ELR (cell line): ENCODE measurements at places on chromosomes 11 and 22.

DNA sequence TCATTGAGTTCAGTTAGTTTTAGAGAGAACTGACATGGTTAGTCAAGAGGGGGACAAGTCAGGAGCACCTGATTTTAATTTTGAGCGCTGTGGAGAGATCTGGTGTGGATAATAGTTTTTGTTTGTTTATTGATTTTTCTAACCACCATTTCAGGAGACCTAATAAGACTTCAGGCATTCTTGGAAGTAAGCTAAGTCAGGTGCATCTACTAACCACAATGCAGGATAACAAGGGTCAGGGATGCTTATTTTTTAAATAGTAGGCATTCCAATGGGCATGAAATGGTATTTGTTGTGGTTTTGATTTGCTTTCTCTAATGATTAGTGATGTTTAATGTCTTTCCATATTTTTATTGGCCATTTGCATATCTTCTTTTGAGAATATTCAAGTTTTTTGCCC lies 212.1 kb downstream of the NAV2 start:
- DNase-seq = no peak

GRCh38 chr11:93510196-93510873 lies 32.9 kb downstream of the SMCO4 start:
- no peak for DNase-seq

GRCh38 chr11:39367534-39367933 lies 2091.9 kb downstream of the LRRC4C start:
- no peak for DNase-seq

DNA sequence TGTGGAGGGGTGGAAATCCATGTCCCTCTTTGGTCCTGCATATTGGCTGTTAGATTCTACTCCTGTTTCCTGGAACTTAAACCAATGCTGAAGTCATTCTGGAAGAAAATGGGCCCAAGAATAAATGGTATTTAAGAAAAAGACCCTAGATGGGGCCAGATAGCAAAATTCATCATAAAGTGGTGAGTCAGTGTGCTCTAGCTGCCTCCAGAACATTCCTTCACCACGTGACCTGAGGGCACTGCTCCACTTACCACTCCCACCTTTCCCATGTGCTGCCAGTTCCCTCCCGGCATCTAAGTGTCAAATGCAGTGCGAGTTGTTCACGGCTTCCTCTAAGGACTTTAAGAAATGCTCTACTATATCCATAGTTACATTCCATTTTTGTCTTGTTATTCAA lies 30.9 kb upstream of the NAP1L4 start:
- peak; percentile 69 for DNase-seq

- DNase-seq = no peak
Observed at GRCh38 chr11:69941546-69942332, 122.5 kb upstream of the FGF3 start.

- no peak for DNase-seq
Observed at GRCh38 chr11:1854132-1854948, 1.5 kb downstream of the LSP1 start.

- no peak for DNase-seq
Observed at GRCh38 chr11:116823031-116823843, at the start of gene APOA4. Gene APOA4 (minus strand): TSS chr11:116823304. CDS start chr11:116823191, 113 bp downstream.

- DNase-seq = no peak
Observed at GRCh38 chr11:48004456-48004855, 24.1 kb downstream of the PTPRJ start.

GRCh38 chr22:19810381-19811201 lies 44.1 kb downstream of the GNB1L start:
- DNase-seq = peak; percentile 45

- DNase-seq = no peak
Observed at GRCh38 chr11:76169473-76169896, 36.8 kb downstream of the WNT11 start.

GRCh38 chr22:46761539-46762237 lies 762 bp upstream of the TBC1D22A start:
- no peak for DNase-seq

- DNase-seq = no peak
Observed at GRCh38 chr11:76251576-76251975, 45.3 kb upstream of the WNT11 start.

DNA sequence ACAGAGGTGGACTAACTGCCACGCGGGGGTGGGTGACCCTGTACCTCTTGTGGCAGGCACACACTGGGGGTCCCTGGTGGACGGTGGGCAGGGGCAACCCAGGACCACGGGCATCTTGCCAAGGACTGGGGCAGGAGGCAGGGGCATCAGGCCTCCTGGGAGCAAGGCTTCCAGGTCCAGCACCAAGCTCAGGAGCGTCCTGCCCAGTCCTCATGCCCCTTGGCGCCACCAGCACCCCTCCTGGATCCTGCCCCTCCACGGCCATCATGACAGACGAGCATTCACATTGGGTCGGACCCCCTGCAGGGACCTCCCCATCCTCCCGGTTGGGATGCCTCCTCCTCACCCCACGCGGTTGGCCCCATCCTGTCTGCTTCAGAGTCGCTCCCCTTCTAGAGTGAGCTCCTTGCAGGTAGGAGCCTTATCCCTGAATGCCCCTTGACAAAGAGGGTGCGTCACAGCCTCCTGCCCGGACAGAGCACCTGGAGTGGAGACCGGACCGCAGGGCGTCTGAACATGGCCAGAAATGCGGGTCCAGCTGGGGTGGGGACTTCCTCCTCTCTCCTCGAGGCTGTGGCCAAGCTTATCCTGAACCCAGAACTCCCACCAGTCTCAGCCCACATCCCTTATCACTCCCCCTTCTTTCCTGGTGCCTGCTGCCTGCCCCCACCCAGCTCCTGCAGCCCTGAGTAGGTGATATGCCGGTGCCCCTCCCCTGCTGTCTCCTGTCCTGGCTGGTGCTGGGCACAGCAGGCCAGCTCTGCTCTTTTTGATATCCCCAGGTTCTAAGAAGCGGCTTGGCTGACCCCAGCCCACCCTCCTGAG lies 40.3 kb downstream of the IGF2 start:
- no peak for DNase-seq

- DNase-seq = no peak
Observed at GRCh38 chr11:134164490-134165370, 59.0 kb downstream of the NCAPD3 start.

GRCh38 chr22:29065468-29066190 lies 4.0 kb upstream of the C22orf31 start:
- DNase-seq = no peak

- DNase-seq = peak; percentile 26
Observed at GRCh38 chr11:120244476-120245365, 4.8 kb downstream of the POU2F3 start.

DNA sequence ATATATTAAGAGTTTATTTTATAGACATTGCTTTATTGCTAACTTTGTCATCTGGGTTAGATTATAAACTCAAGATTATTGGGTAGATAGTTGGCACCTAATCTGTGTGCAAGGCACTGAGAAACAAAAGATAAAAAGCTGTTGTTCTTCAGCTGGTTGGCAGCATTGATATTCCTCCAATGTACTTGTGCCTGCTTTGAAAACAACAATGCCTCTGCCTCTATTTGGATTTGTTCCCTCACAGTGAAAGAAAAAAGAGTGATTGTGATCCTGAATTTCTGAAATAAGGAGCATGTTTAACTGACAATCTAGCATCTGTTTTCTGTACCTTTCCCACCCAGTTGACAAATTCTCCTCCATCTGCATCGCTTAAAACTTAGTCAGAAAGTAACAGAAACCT lies 98.3 kb downstream of the TYR start:
- DNase-seq = no peak

DNA sequence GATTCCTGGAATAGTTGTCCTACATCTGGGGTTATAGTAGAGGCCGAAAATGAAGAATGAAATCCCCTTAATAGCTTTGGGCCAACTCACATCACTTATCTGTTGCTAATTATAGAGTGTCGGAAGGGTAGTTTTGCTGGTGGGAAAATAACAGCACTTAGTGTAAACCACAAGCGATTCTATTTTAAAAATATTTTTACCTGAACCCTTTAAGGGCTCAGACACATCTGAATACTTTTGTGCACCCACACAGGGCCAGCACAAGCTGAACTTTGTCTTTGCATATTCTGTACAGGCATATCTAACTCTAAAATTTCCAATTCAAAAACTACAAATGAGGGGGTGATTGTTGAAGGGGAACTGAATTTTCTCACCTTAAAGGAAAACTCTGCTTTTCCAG lies 27.6 kb downstream of the SLC6A5 start:
- no peak for DNase-seq
